ENCODE measurements at places on chromosomes 2 and 18. TPM values are rescaled to one million over a fixed set of nuclear protein-coding genes. Genes with fewer than 3 reads are reported as not detected.

Gene ABCG5
- total RNA-seq = not detected

Gene NEB
- 0.09 TPM for total RNA-seq

Gene BCL11A
- not detected for total RNA-seq

Gene SLC35G4
- not detected for total RNA-seq

Gene PRKAG3
- not detected for total RNA-seq

Gene METTL8
- 42.9 TPM for total RNA-seq

Gene PLCD4
- 0.52 TPM for total RNA-seq

Gene TYMS
- total RNA-seq = 269 TPM

Gene PLGLB1
- total RNA-seq = 0.85 TPM

Gene GPR55
- total RNA-seq = 0.38 TPM

Gene PLEK
- 0.62 TPM for total RNA-seq

Gene AGXT
- total RNA-seq = not detected

Gene SULT1C2
- total RNA-seq = not detected

Gene C2orf80
- not detected for total RNA-seq

Gene SERPINB7
- not detected for total RNA-seq

Gene ACMSD
- total RNA-seq = not detected

GRCh38 chr2:17012297-17012696, 346.7 kb upstream of the CYRIA start:
- no peak for DNase-seq

GRCh38 chr2:218229851-218230250, 12.9 kb downstream of the ARPC2 start:
- peak; percentile 71 for DNase-seq

DNA sequence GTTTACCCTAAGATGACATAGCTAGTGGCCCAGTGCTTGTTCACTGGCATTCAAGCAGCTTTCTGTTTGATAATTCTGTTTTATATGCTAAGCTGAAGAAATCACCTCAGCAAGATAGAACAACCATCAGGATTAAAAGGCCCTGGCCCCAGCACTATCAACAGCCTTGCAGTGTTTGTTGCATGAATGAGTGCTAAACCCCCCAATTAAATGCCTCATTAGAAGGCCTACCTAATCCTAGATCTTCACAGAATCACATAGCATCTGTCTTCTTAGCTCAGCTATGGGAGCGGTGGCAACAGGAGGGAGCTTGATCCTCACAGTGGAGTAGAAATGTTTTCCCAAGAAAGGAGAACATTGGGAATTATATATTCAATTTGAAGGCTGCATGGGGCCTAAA, 194.1 kb upstream of the HNMT start:
- DNase-seq = no peak

GRCh38 chr2:112944971-112945370, 32.8 kb upstream of the IL36G start:
- no peak for DNase-seq

- DNase-seq = no peak
Observed at GRCh38 chr2:225091336-225091735, 49.1 kb upstream of the DOCK10 start.

- no peak for DNase-seq
Observed at GRCh38 chr18:31554776-31555175, 36.9 kb upstream of the TTR start.

DNA sequence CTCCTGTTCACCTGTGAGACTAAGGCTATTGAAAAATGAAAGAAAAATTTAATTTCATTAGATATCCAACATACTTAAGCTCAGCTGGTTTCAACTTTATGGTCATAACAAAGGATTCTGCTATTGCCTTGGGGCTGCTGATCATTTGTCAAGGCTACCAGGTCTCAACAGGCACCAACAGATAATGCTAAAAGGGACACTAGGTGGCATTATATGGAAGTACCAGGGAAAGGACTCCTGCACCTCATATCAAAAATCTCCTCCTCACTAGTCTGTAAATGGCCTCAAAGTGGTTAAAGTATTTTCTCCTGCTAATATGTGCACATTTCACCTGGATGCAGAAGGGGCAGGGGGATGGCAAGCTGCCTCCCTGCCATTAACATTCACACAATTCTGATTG, 167.9 kb upstream of the REG3A start:
- DNase-seq = no peak

DNA sequence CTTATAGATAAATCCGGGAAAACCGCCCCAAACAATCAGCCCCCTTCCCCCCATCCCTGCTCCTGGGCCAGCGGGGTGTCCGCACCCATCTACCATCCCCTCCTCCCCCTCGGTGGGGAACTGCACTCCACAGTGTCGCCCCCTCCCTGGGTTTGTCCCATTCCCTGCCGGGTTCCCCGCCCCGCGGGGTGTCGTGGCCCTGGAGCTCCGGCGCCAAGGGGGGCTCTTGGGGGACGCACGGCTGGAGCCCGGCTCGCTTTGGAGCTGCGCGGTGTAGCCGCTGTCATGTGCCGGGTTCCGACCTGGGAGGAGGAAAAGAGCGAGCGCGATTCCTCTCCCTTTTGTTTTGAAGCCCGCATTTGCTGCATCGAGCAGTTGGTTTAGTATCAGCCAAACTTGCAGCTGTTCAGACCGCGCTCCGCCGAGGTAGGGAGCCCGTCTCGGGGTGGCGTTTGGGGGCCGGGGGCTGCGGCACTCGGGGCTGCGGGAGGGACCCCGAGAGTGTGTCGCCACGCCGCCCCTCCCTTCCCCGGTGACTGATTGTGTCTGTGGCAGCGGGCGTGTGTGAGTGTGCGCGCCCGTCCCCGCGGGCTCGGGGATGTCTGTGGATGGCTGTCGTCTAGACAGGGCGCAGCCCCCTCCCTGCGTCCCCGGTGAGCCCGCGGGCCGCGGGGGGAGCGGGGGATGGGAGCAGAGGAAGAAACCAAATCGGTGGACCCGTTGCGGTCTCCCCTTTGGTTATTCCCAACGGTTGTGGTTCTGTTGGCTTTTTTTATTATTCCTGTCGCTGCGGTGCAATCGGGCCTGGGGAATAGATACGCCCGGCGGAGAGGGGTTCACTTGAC, 797 bp downstream of the CTIF start:
- peak; percentile 74 for DNase-seq

- DNase-seq = no peak
Observed at GRCh38 chr18:62838475-62839098, 123.2 kb downstream of the PHLPP1 start.

- DNase-seq = no peak
Observed at GRCh38 chr2:205511641-205512040, 170.7 kb upstream of the NRP2 start.

GRCh38 chr18:69580107-69580506, 179.4 kb downstream of the DOK6 start:
- DNase-seq = peak; percentile 61

GRCh38 chr2:74945788-74946331, 12.6 kb upstream of the POLE4 start:
- DNase-seq = no peak

- DNase-seq = no peak
Observed at GRCh38 chr2:150296770-150297546, 190.5 kb downstream of the RND3 start.

GRCh38 chr2:218434456-218434855, 15.5 kb downstream of the VIL1 start:
- DNase-seq = no peak

GRCh38 chr2:46831869-46832265, 83.7 kb downstream of the MCFD2 start:
- no peak for DNase-seq

DNA sequence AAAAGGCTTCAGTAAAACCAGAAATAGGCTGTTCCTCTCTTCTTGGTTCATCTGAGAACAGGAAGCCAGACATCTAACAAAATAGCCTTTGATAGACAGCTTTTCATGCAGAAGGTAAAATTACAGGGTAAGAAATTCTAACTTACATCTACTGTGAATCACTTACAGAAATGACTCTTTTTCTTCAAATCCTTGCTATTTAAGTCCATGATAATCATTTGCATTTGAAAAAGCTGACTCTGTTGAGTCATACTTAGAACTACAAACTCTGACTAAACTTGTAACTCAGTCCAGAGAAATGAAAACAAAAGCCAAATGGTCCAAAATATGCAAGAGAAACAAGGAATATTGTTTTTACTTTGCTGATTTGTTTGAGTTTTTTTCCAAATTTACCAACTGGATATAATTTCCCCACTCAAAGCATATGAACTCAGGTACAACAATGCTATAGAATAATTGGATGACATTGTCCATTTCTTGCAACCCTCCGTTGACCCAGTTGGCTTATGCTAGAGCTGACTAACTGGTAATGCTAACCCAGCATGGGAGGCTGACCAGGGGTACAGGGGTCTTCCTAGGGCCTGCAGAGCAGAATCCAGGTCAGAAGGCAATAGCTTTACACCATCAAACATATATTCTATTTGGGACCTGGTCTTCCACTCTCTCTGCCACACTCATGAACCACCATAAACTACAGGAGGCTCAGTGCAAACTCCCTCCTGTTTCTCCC, 18.8 kb upstream of the MREG start:
- DNase-seq = no peak

DNA sequence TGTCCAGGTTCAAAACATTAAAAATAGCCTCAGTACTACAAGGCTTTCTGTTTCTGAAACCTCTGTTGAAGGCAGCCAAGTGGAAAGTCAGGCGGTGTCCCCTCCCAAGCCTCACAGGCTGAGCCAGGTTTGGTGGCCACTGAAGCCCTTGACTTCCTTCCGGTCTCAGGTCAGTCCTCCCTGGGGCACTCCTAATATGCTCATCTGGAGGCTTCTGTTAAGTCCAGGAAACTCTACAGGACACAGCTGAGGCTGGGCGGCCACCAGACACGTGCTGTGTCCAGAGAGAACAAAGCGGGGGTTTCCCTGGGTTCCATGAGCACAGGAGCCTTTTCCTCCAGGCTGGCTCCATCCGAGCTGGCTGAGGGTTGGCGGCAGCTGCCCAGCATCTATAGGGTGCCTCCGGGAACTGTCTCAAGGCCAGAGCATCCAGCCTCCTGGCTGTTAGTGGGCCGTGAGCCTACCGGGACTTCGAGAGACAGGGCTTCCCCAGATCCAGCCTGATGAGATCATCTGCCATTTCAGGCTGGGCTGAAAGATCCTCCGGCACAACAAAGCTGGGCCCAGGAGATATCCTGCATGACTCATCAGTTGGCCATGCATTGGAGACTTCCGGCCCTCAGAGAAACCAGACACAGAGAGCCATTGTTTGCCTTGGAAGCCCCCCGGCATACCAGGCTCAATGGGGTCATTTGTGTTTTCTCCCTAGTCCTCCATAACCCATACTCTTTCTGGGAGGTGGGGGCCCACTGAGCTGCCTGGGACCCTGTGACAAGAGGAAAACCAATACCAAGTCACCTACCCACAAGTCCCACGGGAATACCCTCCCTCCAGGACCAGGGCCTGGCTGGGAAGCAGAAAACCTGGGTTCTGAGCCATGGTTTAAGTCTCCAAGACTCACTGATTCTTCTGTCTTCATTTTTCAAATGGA, 71.7 kb downstream of the HS1BP3 start:
- DNase-seq = no peak

GRCh38 chr2:41966431-41966893, 81.4 kb upstream of the PKDCC start:
- no peak for DNase-seq

DNA sequence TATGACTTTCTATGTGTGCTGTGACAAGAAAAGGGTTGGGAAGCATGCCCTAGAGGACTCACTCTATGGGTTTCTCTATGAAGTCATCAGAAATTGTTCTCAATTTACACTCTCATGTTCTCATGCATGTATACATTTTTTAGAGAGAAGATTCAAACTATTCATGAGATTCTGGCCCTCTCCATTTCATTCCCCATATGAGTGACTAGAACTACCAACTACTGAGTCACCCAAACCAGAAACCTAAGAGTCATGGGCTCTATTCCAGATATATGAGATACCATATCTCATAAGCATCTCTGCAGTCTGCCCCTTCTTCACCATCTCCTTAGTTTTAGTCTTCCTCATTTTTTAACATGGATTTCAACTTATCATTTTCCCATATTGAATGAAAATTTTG, 87.7 kb downstream of the EXOC6B start:
- no peak for DNase-seq

- DNase-seq = peak; percentile 88
Observed at GRCh38 chr2:177332026-177332991, 60.3 kb upstream of the AGPS start.

DNA sequence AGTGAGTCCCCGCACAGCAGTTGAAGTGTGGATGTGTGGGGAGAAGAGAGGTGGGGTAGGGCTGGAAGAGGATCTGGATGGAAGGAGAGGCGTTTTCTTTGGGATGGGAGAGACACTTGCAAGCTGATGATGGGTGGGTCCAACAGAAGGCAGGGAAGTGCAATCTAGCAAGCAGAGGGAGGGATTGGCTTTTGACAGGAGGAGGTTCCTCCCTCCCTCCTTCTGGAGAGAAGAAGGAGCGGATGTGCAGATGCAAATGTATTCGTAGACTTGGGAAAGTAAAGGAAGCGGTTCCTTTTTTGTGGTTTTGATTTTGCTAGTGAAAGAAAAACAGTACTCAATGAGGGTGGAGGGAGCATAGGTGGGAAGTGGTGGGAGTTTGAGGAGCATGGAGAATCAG, 48.9 kb downstream of the LAMA3 start:
- DNase-seq = no peak

- no peak for DNase-seq
Observed at GRCh38 chr18:58015065-58015780, 28.8 kb upstream of the NEDD4L start.

GRCh38 chr2:115939902-115940301, 1497.5 kb downstream of the DPP10 start:
- DNase-seq = no peak

GRCh38 chr2:235543128-235543750, 49.4 kb downstream of the AGAP1 start:
- DNase-seq = no peak

DNA sequence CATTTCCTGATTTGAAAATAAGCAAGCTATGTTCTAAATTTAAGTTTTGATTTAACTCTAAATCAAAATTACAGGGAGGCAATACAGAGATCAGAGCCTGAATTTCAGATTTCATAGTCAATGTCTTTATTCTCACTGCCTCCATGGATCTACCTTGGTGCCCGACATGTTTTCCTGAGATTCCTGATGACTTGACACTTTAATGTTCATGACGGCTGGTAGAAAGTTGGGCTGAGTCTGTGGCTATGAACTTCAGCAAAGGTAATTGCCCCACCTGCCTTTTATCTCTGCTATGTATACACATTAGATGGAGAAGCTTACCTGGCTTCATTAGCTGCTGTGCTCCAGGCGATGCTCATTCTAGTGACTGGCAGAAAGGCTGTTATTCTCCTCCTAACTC, 1390.5 kb upstream of the CELF4 start:
- no peak for DNase-seq

DNA sequence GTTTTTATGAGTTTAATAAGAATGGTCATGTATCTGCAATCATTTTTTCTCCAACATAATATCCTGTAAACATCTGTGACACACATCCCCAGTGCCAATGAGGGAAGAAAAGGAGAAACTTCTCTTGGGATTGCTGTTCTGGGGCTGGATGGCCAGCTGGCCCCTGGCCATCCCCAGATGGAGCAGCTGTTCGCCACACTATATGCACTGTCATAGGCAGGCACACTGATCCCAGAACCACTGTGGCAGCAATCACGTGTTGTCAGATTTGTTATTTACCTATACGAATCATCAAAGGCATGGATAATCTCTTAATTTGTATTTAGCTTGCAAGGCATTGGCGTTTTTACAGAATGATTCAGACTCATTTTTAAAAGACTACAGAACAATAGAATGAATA, 167.6 kb upstream of the ACAA2 start:
- no peak for DNase-seq

- no peak for DNase-seq
Observed at GRCh38 chr2:151904807-151905206, 76.6 kb upstream of the ARL5A start.
